Fibroblast of pulmonary artery (primary cell): ENCODE measurements at places on chromosomes 5 and 9.

GRCh38 chr9:4160249-4160648, 139.6 kb downstream of the GLIS3 start:
- no peak for DNase-seq

- peak; percentile 1 for DNase-seq
Observed at GRCh38 chr5:118043531-118043930, 944.8 kb downstream of the DTWD2 start.

DNA sequence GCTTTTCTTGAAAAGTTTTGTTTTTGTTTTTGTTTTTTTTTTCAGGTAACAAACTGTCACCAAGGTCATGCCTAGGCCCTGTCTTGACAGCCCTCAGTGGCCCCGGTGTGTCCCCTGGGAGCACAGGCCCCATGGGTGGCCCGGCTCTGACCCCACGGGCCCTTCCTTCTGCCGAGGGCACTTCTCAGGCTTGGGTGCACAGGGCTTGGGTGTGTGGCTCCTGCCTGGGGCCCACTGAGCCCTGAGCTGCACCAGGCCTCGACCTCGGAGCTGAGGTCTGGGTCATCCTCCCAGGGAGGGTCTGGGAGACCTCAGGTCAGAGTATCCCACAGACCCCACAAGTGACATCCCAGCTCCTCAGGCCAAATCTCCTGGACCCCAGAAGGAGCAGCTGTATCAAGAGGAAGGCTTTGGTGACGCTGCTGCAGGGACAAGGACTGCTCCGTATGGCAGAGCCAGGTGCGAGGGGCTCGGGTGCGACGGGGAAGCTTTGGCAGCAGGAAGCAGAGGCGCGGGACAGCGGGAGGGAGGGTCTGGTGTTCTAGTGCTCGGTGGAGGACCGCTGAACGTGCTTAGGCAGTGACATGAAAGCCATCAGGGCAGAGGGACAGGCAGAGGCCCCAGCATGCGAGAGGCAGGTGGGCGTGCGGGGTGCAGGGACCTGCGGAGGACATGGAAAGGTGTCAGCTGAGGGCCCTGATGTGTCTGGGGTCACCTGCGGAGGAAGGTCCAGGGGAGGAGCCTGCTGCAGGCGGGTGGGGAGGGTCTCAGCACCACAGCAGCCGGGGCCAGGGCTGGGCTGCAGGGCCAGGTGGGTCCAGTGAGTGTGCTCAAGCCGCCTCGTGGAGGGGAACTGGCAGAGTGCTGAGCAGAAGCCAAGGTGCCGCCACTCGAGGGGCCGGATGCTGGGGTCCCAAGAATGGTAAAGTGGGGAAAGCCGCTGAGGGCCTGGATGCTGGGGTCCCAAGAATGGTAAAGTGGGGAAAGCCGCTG, 18.4 kb upstream of the SLC9A3 start:
- DNase-seq = no peak

GRCh38 chr9:112725961-112726360, 8.0 kb upstream of the INIP start:
- no peak for DNase-seq

DNA sequence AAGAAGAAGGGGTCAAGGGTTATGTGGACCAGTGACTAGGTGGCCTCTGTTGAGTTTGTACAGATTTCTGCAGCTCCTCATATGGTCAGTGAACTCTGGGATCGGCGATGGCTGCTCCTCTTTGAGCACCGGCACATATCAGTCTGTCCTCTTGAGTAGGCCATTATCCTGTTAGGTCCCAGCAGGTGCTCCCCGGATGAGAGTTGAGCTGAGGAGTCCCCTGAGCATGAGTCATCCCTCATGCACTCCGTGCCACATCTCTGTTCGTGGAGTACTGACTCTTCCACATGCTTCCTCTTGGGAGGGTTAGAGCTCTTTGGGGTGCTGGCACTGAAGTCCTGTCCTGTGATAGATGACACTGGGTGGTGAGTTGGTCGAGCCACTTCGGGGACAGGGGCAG, 143.7 kb downstream of the PTTG1 start:
- no peak for DNase-seq

DNA sequence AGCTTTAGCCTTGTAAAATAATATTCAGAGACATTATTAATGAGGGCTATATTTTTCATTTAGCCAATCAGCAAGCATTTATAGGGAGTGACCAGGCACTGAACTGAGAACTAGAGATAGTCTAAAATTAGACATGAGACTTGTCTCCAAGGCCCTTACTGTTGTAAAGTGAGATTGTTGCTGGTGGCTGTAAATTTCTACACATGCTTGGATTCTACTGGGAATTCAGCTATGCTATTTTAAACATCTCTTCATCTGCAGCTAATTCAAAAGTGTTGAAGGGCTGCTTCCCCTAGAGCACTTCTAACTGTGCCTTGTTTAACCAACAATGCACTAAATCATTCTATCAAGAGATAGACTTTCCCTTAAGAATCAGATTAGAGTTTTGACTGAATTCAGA, 67.4 kb downstream of the CHSY3 start:
- DNase-seq = no peak

DNA sequence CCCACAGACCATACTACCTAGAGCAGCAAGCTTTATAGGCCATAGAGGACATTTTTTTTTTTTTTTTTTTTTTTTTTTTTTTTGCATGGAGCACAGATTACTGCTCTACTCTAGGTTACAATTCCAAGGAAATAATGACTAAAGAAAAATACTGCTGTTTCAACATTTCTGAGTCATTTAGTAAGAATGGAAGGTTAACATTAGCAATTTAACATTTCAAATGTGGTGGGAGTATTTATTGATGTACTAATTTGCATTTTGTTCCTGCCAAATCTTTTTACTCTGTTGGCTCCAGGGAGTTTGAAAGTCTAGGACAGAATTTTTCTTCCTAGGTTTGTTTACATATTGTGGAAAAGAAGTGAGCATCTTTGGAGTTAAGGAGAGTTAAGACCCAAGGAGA, 142.1 kb upstream of the CCDC152 start:
- peak; percentile 48 for DNase-seq

GRCh38 chr5:135048930-135049329, 14.9 kb upstream of the PITX1 start:
- DNase-seq = no peak

DNA sequence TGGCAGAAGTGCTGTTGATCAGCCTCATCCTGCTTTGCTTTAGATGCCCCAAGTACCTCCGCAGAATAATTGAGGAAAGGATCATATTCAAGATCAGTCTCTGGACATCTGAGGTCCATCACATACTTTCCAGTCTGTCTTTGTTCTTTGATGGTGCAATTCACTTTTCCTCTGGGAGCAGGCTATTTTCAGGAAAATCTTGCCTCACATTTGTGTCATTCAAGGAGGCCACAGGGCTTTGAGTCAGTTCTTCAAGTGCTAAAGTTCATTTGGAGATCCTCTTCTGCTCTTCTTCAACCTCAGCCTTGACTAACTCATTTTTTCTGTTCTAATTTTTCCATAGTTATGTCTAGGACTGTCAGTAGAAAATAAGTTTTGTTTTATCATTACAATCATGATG, 18.6 kb downstream of the EQTN start:
- DNase-seq = peak; percentile 15

- DNase-seq = peak; percentile 96
Observed at GRCh38 chr9:27154908-27155307, 45.9 kb downstream of the TEK start.

DNA sequence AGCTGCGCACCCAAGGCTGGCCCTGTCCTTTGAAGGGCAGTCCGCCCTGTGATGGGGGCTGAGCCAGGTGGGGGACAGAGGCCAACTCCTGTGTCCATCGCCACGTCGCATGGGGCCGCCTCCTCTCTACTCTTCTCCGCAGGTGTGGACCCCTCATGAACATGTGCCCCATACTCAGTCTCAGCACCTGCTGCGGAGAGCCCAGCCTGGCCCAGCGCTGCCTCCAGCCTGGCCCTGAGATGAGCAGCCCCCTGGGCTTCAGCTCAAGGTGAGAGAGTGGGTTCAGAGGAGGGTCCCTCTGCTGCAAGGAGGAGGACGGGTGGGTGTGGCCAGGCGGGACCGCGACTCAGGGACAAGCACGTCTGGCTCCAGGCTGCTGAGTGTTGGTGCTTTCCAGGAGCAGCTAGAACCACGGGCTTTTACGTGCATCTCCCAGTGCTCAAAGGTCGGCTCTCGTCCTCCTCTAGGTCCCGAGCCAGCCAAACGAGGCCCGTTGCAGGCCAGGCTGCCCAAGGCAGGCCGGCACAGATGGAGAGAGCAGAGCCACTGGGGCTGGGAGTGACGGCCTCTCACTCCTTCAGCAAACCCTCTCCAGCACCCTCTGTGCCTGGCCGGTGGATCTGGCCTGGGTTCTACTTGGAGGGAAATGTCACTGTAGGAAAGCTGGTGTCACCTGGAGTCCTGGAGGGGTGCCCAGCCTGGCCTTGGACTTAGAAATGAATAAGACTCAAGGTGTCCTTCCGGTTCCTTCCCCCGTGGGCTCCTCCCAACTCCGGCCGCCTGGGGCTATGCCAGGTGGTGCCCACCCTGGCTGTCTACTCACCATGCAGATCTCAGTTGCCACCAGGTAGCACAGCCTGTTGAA, 48.9 kb upstream of the RNF130 start:
- DNase-seq = no peak

GRCh38 chr9:16184964-16185646, 632.3 kb downstream of the CCDC171 start:
- no peak for DNase-seq

GRCh38 chr5:73380710-73381589, 67.6 kb downstream of the FOXD1 start:
- DNase-seq = no peak

GRCh38 chr5:170571875-170572852, 68.3 kb downstream of the KCNIP1 start:
- no peak for DNase-seq
